Subcutaneous preadipocyte (primary cell): ENCODE measurements at places on chromosomes 4 and X. TPM values are rescaled to one million over a fixed set of nuclear protein-coding genes. Genes with fewer than 3 reads are reported as not detected.

The KCNIP4 gene
- not detected in 2 replicates for total RNA-seq

The TCEAL5 gene
- under 0.01 TPM in 1 of 2 replicates, not detected in the other for total RNA-seq

The HSFX2 gene
- not detected in 2 replicates for total RNA-seq

The VCX gene
- not detected in 2 replicates for total RNA-seq

The STOX2 gene
- total RNA-seq = under 0.01 and 0.39 TPM in 2 replicates

The SLC25A53 gene
- 7.4 and 9.9 TPM in 2 replicates for total RNA-seq

The CLGN gene
- total RNA-seq = 0.98 and 3.3 TPM in 2 replicates

The ETNPPL gene
- total RNA-seq = not detected in 2 replicates

The ETDA gene
- total RNA-seq = not detected in 2 replicates

The CYBB gene
- not detected in 2 replicates for total RNA-seq

The PLRG1 gene
- 60.3 and 69.0 TPM in 2 replicates for total RNA-seq

The HPSE gene
- total RNA-seq = 1.8 and 3.7 TPM in 2 replicates

The FAM9B gene
- not detected in 2 replicates for total RNA-seq

The NUP62CL gene
- total RNA-seq = 0.37 and 0.39 TPM in 2 replicates

The F9 gene
- under 0.01 TPM in 1 of 2 replicates, not detected in the other for total RNA-seq

The THOC2 gene
- 64.7 and 91.7 TPM in 2 replicates for total RNA-seq

The TXK gene
- total RNA-seq = 0.20 and 0.37 TPM in 2 replicates

The INTU gene
- 3.3 and 4.3 TPM in 2 replicates for total RNA-seq

The NFKB1 gene
- 20.9 and 34.8 TPM in 2 replicates for total RNA-seq

The USP51 gene
- 1.2 and 2.2 TPM in 2 replicates for total RNA-seq

The GPC4 gene
- total RNA-seq = 2.0 and 5.5 TPM in 2 replicates

The PIR gene
- 11.9 and 12.1 TPM in 2 replicates for total RNA-seq

The TRIM75 gene
- not detected in 2 replicates for total RNA-seq

The NUDT11 gene
- 10.3 and 12.1 TPM in 2 replicates for total RNA-seq

The PARM1 gene
- total RNA-seq = 0.20 and 0.37 TPM in 2 replicates

The GPC3 gene
- 1.5 TPM in 1 of 2 replicates, not detected in the other for total RNA-seq

The SGMS2 gene
- 80.5 and 109 TPM in 2 replicates for total RNA-seq

The ABLIM2 gene
- total RNA-seq = 0.20 and 2.2 TPM in 2 replicates

The ATP8A1 gene
- 1.8 and 2.2 TPM in 2 replicates for total RNA-seq

The HELQ gene
- total RNA-seq = 11.3 and 15.4 TPM in 2 replicates

The HTN1 gene
- not detected in 2 replicates for total RNA-seq

The ZMAT1 gene
- under 0.01 and 0.37 TPM in 2 replicates for total RNA-seq

The TET2 gene
- 9.6 and 15.4 TPM in 2 replicates for total RNA-seq

The ADGRG2 gene
- 11.9 and 14.0 TPM in 2 replicates for total RNA-seq

The RGN gene
- 0.98 and 1.5 TPM in 2 replicates for total RNA-seq

The PDLIM3 gene
- 0.59 and 1.1 TPM in 2 replicates for total RNA-seq
